ENCODE measurements at places on chromosomes 1 and 21. TPM values are rescaled to one million over a fixed set of nuclear protein-coding genes. Genes with fewer than 3 reads are reported as not detected.

- no peak for DNase-seq
Observed at GRCh38 chr1:169053196-169053595, 53.3 kb upstream of the ATP1B1 start.

DNA sequence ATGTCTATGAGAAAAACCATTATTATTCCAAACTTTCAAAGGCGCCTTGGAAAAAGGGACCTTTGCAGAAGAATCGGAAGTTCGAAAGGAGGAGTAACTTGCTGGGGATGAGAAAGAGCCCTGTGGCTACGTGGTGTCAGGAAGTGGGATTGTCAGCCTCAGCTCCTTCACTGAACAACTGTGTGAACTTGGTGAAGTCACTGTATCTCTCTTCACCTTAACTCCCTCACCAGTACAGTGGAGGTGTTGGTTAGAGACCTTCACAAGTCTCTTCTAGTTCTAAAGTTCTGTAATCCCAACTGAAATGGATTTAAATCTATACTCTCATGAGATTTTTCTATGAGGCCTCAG, 285.6 kb downstream of the CACNA1E start:
- DNase-seq = no peak

GRCh38 chr1:197918807-197919345, 1.7 kb downstream of the LHX9 start:
- DNase-seq = no peak

GRCh38 chr1:42674214-42674613, 8.0 kb upstream of the YBX1 start:
- no peak for DNase-seq

Gene IL24
- 29.9 TPM for polyA plus RNA-seq

Gene PRKAA2
- not detected for polyA plus RNA-seq

Measured in CD4-positive, CD25-positive, alpha-beta regulatory T cell (primary cell).